ENCODE measurements at places on chromosomes 13 and 19. TPM values are rescaled to one million over a fixed set of nuclear protein-coding genes. Genes with fewer than 3 reads are reported as not detected.
A peak's percentile ranks its signal among the peaks of the same experiment; 100 is the strongest.

- DNase-seq, result no peak
These were observed 74.4 kb downstream of the ALOX5AP start for GRCh38 chr13:30809787-30810186.

DNA sequence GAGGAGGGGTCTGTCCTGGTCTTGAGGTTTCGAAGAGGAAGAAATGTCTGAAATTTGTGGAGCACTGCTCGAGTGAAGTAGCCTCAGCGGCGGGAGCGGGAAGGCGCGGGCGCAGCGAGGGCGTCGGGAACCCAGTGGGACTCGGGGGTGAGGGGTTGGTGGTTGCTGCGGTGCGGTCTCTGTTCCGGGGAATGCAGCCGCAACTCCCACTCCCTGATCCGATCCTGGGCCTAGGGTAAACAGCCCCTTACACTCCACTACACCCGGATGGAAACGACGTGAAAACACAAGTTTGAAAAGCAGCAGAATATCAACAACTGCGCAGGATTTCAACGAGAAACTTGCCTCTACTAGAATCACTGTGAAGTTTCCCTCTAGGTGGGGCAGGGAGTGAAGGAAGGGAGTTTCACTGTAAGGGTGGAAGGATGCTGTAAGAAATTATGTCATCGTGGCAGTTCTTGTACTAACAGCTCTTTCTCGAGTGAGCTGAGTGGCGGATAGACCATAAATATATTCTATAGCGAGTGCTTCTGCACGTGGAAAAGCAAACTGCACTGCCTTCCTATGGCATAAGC, 2.0 kb upstream of the KLF12 start:
- no peak for DNase-seq

- no peak for DNase-seq
These were observed 45.5 kb upstream of the DPRX start for GRCh38 chr19:53586277-53586691.

GRCh38 chr19:14021474-14021873, 6.5 kb upstream of the RLN3 start:
- no peak for DNase-seq

DNA sequence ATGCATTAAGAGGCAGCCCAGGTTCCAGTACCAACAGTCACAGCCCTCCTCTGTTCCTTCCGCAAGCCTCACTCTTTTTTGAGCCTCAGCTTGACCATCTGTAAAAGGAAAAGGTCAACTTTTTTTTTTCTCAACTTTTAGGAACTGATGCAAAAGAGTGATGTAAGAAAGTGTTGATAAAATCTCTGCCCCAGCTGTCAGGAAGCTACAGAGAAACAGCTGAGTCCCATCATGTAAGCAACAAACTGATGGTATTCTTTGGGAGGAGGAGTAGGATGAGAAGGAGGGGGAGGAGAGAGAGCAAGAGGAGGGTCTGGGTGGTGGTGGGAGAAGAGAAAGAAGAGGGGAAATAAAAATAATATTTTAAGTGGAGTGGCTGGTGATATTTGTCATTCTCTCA, 233.9 kb upstream of the TSHZ3 start:
- DNase-seq, result no peak

- no peak for DNase-seq
These were observed 362.4 kb downstream of the DIAPH3 start for GRCh38 chr13:59801107-59801880.

- peak; percentile 84 for DNase-seq
These were observed 98.3 kb downstream of the SLC7A1 start for GRCh38 chr13:29497137-29497654.

- DNase-seq, result no peak
These were observed 4.2 kb downstream of the MPND start for GRCh38 chr19:4347521-4347920.

DNA sequence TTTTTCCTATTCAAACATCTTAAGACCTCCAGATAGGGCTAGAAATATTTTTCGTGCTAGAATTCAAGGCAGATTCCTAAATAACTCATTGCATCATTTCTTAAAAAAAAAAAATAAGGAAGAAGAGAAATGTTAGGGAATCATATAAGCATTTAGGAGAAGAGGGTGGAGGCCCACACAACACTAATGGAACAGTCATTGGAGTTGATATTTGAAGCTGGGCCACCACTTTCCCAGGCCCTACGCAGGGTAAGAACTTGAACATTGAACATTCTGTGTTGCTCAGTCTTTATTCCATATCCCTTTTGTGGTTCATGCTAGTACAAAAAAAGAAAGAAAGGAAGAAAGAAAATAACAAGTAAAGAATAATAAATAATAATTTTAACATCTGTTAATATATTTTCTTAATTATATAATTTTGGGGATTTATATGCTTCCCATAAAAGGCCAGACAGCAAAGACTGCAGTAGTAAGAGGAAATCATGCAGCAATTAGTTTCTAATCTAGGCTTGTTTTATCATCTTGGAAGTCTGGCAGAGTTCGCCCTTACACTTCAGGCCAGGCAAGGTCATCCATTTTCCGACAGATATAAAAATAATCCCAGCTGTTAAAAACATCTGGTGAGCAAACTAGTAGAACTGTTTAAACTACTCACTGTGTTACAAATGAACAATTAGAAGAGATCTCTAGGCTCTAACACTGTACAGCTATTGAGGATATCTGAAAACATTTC, 127.7 kb downstream of the FRY start:
- DNase-seq, result no peak

- DNase-seq, result no peak
These were observed 13.6 kb upstream of the FCHO1 start for GRCh38 chr19:17737690-17738153.

DNA sequence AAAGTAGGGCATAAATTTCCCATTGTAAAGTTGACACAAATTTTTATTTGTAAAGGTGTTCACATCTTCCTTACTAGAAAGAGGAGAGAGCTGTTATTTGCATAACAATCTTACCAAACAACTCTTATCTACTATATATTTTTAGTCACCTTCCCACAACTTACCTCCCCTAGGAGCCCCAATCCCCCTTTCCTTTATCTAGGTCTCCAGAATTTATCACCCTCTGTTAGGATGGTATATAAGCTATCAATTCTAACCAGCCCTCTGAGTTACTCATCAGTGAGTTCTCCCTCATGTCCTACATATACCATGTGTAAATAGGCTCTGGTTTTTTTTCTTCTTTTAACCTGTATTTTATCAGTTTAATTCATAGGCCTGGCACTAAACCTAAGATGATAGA, 62.2 kb downstream of the DCT start:
- no peak for DNase-seq

GRCh38 chr13:99085139-99085807, 107.4 kb upstream of the DOCK9 start:
- DNase-seq, result no peak

DNA sequence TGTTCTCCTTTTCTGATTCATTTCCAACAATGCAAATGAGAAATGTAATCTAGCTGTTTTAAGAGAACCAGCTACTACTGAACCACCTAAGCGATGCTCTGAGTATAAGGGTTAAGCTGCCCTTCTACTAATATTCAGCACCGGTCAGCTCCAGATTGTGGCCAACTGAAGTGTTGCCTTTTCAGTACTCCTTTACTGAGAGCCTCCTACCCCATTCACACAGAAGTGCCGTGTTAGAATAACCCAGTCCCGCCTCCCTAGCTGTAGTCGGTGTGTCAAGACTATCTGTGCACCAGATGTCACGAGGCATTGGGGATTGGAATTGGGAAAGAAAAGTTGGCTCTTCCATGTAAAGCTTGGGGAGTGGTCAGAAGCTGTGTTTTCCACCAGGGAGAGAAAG, 45.4 kb downstream of the FAM124A start:
- DNase-seq, result no peak

GRCh38 chr19:29079356-29080032, 133.5 kb downstream of the UQCRFS1 start:
- no peak for DNase-seq

GRCh38 chr19:29815231-29815630, 3.4 kb downstream of the CCNE1 start:
- no peak for DNase-seq

GRCh38 chr13:97018029-97018819, 23.9 kb upstream of the OXGR1 start:
- DNase-seq, result no peak

MEIS3 gene
- total RNA-seq, result 3.8 TPM

NCAN gene
- total RNA-seq, result not detected

DACH1 gene
- total RNA-seq, result 4.7 TPM

ERCC5 gene
- 27.3 TPM for total RNA-seq

ACER1 gene
- not detected for total RNA-seq

ZNF628 gene
- total RNA-seq, result 5.7 TPM

BSPH1 gene
- not detected for total RNA-seq

BSG gene
- 1,651 TPM for total RNA-seq
